ENCODE measurements at places on chromosomes 6 and 20.

DNA sequence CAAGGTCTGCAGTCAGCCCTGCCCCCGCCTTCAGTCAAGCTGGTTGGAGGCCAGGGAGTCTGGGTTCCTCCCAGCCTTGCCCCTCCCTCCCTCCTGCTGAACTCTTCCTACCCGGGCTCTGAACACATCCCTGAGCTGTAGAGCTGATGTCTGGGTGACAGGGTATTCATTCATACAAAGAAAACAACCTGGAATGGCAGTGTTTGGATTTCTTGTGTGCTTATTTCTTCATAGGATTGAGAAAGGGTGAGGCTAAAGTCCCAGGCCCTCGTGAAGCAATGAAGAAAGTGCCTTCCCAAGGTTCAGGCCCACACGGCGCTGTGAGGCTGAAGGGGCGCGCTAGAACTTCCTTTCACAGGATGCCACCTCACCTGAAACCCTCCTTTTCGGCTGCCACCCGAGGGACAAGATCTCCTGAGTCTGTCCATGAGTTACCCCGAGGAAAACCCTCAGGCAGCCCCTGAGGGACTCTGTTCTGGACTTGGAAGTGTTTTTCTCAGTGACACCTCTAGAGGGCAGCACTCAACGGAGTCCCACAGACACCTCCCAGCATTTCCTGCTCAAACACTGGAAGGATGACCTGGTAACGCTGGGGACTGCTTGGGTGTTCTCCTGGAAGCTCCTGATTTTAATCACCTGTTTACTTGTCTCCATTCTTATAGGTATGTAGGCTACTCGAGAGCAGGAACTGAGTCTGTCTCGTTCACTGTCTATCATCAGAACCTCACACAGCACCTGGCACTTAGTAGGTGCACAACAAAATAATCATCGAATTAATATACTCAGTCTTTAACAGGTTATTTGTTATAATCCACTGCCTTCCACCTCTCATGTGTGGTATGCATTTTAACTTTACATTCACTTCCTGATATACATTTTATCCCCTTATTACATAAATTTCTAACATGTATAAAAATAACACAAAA lies 11.8 kb upstream of the GSTA1 start:
- peak; percentile 69 for DNase-seq

GRCh38 chr20:56974499-56975250 lies 291.8 kb downstream of the BMP7 start:
- peak; percentile 82 for DNase-seq

- no peak for DNase-seq
Measured at GRCh38 chr20:5674176-5674660, 76.0 kb upstream of the SHLD1 start.

GRCh38 chr6:300494-301198 lies 8.4 kb downstream of the DUSP22 start:
- DNase-seq, result no peak

DNA sequence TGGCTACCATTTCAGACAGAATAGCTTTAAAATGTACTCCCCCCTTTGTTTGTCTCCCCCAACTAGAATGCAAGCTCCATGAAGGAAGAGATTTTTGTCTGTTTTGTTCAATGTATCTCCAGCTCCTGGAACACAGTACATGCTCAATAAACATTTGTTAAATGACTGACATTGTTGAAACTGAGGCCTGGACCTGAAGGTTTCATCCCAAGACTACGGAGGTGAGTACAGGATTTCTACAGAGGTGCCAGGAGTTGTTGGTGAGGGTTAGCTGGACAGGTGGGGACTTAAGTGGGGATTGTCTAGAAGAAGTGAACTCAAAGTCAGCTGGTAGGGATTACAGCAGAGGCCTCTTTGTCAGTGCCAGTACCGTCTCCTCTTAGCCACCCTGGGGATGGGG lies 19.4 kb downstream of the VEGFA start:
- no peak for DNase-seq

GRCh38 chr6:161368514-161368913 lies 94.7 kb upstream of the AGPAT4 start:
- DNase-seq, result no peak

DNA sequence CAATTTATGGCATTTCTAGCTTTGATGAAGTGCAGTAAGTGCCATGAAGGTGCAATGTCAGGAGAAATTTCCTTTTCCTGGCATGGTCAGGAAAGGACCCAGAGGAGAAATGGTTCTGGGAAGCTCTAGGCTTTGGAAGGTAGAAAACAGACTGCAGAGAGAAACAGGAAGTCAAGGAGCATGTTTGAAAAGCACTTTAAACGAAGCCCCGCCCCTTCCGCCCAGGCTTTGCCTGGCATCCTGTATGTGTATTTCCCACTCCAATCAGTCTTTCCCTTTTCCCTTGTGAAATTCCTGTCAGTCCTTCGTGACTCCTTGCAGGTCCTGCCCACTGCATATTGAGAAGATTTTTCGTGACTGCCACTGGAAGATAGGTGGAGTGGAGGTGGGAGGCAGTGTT lies 320.9 kb upstream of the SASH1 start:
- no peak for DNase-seq

DNA sequence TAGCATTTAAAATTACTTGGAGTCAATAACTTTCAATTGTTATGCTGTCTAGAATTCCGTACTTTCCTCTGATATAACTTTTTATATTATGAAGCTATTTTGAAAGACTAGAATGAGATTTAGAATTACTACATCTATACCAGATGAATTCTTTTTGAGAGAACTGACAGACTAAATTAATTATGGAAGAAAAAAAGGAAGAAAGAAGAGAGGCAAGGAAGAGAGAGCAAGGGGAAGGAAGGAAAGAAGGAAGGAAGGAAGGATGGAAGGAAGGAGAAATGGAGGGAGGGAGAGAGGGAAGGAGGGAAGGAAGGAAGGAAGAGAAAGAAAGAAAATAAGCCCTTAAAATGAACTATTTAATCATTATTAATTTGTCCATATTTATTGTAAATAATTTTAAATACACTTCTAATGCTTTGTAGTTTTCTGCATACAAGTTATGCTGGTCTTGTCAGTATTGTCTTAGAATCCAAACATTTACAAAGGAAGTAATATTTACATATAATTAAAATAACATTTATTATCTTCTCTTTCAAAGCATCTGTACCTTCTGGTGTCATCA lies 280.4 kb upstream of the HSF2 start:
- DNase-seq, result no peak

GRCh38 chr6:111250791-111251354 lies 163.6 kb downstream of the SLC16A10 start:
- no peak for DNase-seq

DNA sequence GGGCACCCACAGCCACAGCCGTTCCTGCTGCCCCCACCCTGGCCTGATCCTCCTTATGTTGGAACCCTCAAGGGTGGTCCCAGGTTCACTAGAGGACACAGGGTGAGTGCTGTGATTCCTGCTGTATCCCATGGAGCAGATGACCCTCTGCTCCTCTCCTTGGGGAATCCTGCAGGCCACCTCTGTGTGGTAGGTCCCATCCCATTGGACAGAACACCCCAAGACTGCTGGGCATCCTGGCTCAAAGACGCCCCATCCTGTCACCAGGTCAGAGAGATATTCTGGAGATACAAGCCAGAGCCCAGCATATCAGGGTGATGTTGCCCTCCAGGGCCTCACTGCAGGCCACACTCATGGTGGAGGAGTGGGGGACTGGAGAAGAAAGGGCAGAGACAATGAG lies 28.4 kb downstream of the HLA-A start:
- DNase-seq, result no peak

DNA sequence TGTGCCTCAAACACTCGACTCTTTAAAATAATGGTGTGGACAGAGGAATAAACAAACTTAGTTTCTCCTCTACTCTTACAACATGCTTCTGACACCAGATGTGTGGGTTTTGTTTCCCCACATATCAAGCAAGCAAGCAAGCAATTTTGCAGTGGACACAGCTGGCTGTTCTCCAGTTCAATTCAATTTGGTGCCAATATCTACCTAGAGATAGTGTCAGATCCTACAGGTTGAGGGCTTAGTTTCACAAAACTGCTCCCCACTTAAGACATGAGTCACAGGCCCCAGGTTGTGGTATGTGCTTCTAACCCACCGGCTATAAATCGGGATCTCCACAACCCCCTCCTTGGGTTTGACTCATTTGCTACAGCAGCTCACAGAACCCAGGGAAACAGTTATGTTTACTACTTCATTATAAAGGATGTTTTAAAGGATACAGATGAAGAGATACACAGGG lies 131.4 kb upstream of the TRAF3IP2 start:
- no peak for DNase-seq

- no peak for DNase-seq
Measured at GRCh38 chr6:130046671-130047070, 28.3 kb downstream of the L3MBTL3 start.

- DNase-seq, result no peak
Measured at GRCh38 chr6:162226803-162227202, 500.8 kb downstream of the PRKN start.

GRCh38 chr6:129280749-129281148 lies 397.8 kb downstream of the LAMA2 start:
- no peak for DNase-seq

DNA sequence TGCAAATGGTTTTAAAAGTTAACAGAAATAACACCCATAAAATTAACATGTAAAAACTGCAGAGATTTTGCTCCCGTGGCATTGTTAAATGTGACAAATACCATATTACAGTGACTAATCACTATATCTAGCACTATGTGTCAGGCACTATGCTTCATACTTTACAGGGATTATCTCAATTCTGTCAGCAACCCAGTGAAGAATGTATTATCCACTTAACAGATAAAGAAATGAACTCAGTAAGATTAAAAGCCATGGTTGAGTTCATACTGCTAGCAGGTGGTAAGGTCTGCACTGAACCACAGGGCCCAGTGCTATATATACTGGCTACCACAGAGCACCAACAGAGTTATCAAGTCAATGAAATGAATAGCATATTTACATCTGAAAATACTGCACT lies 65.4 kb downstream of the RWDD2A start:
- no peak for DNase-seq

DNA sequence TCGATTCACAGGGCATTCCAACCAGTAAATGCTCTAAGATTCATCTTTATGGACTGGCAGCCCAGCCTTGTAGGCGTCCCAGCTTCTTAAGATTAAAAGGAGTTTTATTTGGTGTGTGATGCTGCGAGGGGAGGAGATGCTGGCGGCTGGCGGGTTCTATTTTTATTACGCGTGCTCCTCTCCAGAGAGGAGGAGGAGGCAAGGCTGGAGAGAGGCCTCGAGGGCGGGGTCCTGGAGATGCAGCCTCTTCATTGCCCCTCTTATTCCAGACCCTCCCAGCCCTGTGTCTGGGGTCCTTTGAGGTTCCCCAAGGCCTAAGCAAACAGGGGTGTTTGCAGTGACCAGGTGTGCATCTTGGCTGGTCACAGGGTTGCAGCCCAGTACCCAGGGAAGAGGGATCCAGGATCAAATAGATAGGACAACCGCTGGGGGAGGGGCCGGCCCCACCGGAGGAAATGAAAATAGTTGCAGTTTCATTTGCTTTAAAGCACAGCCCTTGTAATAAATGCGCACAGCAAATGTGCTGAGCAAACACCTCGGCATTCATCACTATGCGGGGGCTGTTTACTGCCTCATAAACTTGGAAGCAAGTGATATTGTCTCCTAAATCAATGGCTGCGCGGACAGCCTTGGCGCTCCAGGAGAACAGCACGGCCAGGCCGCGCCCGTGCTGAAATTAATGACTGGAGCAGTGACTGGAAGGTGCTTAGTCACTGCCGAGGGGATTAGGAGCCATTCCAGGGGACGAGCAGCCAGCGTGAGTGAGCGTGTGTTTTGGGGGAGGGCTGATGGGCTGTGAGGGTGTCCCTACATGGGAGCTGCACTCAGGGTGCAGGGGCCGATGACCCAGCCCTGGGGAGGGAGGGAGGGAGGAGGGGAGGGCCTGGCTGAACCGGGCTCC lies 83.0 kb downstream of the TMEM242 start:
- no peak for DNase-seq

DNA sequence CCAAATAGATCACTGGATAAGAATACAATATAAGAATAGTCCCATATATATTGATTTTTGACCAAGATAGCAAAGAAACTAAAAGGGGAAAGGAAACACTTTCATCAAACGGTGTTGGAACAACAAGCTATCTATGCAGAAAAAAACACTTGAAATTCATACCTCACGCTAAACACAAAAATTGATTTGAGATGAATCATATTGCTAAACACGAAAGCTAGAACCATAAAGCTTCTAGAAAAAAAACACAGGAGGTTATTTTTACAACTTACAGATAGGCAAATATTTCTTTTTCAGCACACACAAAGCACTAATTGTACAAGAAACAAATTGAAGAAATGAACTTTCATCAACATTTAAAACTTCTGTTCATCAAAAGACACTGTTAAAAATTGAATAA lies 36.7 kb upstream of the TMEM14A start:
- DNase-seq, result no peak

DNA sequence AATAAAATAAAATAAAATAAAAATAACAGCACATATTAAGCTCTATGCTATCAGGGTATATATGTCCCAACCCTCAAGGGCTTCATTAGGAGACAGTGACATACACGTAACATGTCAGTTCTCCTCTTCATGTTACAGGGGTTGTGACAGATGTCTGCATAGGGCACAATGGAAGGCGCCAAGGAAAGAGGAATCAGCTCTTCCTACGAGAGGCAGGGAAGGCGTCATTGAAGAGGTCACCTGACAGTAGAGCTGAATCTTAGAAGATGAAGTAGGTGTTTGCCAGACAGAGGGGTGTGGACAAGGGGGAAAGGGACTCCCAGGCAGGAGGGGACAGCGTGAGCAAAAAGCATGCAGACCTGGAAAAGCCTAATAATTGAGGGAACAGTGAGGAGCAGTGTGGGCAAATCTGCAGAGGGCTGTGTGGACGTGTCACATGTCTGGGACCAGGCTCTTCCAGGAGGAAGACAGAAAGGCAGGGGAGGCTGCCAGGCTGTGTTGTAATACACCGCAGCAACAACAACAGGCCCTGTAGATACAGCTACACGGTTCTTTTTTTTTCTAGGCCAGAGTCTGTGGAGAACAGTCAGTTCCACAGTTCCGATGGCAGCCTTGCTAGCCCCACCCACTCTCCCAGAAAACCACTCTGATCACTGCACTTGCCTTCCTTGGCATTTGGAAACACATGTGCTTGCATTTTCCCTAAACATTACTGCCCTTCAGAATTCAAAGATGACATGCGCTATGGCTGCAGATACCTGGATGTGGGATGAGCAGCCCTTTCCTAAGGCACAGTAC lies 2.5 kb upstream of the FKBP5 start:
- no peak for DNase-seq

- DNase-seq, result no peak
Measured at GRCh38 chr6:139778688-139779087, 404.2 kb upstream of the CITED2 start.

DNA sequence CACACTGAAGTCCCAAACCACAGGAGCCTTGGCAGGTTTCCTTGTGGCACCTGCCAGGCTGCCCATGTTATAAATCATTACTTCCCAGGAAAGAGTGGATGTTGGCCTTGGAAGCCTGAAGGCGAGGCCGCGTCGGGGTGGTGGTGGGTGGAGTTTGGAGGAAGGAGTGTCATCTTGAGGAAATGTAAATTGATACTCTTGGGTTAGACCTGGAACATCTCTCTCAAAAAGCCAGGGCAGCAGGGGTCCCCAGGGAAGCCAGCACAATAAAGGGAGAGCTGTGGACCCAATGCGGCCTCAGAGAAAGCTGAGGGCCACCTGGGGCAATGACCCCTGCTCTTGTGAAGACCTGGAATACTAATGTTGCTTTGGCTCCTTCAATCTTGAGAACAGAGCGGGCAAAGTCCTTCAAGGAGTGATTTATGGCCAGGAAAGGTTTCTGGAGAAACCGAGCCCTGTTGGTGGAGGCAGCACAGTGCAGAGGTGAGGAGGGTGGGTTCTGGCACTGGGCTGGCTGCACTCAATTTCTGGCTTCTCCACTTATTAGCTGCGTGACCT lies 26.3 kb upstream of the TRAF3IP2 start:
- no peak for DNase-seq

GRCh38 chr20:21513181-21513663 lies 642 bp downstream of the NKX2-2 start:
- DNase-seq, result peak; percentile 55
